HFFc6 (cell line): ENCODE measurements at places on chromosomes 4 and X.

DNA sequence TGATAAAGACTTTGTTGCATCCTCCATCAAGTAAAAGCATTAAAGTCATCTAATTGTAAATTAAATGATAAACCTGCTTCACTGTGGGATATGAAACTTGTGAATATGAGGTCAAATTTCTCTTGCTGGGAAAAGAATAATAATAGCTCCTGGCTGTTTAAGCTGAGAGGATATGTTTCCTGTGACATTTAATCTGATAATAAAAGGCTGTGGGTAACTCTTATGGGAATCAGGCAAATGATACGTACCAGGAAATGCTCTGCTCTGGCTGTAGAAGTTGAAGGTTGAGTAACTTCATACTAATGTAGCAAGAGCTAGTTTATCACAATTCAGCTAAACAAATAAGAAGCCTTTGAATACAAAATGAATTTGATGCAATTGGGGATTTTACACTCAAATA, 574.6 kb downstream of the RAPGEF2 start:
- no peaks in the 10 kb centered on the region for H3K27me3 ChIP-seq
- no peaks in the 10 kb centered on the region for H3K4me1 ChIP-seq
- no peaks in the 10 kb centered on the region for H3K36me3 ChIP-seq
- no peak overlapping the region for H3K4me3 ChIP-seq
- no peak overlapping the region for H3K27ac ChIP-seq

GRCh38 chr4:185304944-185305690, 90.6 kb downstream of the LRP2BP start:
- H3K27ac ChIP-seq, result peak overlapping the region; percentile 95
- no peaks in the 10 kb centered on the region; the same call in 1 of the 2 replicates for H3K27me3 ChIP-seq
- peak; percentile 42 for DNase-seq
- peaks cover 13% of the 10 kb centered on the region; the same call in 1 of the 2 replicates for H3K36me3 ChIP-seq
- peaks cover 53% of the 10 kb centered on the region for H3K4me1 ChIP-seq

- no peak for DNase-seq
- no peak overlapping the region for H3K4me3 ChIP-seq
- peaks cover 3% of the 10 kb centered on the region; the same call in 1 of the 2 replicates for H3K36me3 ChIP-seq
- H3K27me3 ChIP-seq, result no peaks in the 10 kb centered on the region
Measured at GRCh38 chr4:180557348-180557747, 1685.9 kb upstream of the TENM3 start.

- no peak overlapping the region for H3K4me3 ChIP-seq
- no peak overlapping the region for H3K27ac ChIP-seq
- peaks cover 2% of the 10 kb centered on the region; the same call in 1 of the 2 replicates for H3K27me3 ChIP-seq
- no peak for DNase-seq
- no peaks in the 10 kb centered on the region for H3K4me1 ChIP-seq
Measured at GRCh38 chr4:43766648-43767047, 682.0 kb downstream of the KCTD8 start.

GRCh38 chrX:137431693-137432488, 134.0 kb upstream of the ZIC3 start:
- H3K4me3 ChIP-seq, result no peak overlapping the region
- no peaks in the 10 kb centered on the region for H3K4me1 ChIP-seq
- no peak overlapping the region for H3K27ac ChIP-seq
- H3K27me3 ChIP-seq, result peaks cover 6% of the 10 kb centered on the region; the same call in 1 of the 2 replicates

- H3K4me3 ChIP-seq, result no peak overlapping the region
- no peaks in the 10 kb centered on the region for H3K36me3 ChIP-seq
- no peak overlapping the region for H3K27ac ChIP-seq
- no peaks in the 10 kb centered on the region for H3K27me3 ChIP-seq
- peaks cover 38% of the 10 kb centered on the region for H3K4me1 ChIP-seq
- no peak for DNase-seq
Measured at GRCh38 chr4:48649505-48649904, 130.6 kb downstream of the FRYL start.

GRCh38 chrX:109345856-109346255, 136.0 kb downstream of the GUCY2F start:
- H3K36me3 ChIP-seq, result no peaks in the 10 kb centered on the region
- no peaks in the 10 kb centered on the region; the same call in 1 of the 2 replicates for H3K27me3 ChIP-seq
- H3K4me3 ChIP-seq, result no peak overlapping the region

DNA sequence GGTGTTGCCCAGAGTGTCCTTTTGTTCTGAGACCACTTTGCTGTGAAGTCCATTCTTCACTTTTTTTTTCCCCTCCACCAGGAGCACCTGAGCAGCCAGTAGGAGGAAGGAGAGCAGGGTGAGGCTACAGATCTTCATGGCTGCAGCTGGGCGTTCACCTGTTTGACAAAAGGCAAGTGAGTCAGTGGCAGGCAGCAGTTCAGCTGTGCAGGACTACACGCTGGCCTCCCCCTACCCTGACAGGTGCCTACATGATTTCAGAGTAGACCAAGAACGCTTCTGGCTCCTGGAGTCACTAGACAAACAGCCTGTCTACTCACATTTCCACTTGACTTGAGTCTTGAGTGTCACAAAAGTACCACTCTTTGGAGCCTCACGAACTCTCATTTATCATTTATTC, 2.0 kb downstream of the FGFBP1 start:
- peaks cover 28% of the 10 kb centered on the region for H3K27me3 ChIP-seq
- H3K4me1 ChIP-seq, result no peaks in the 10 kb centered on the region
- no peaks in the 10 kb centered on the region for H3K36me3 ChIP-seq
- no peak overlapping the region for H3K27ac ChIP-seq

- no peaks in the 10 kb centered on the region; the same call in 1 of the 2 replicates for H3K27me3 ChIP-seq
- H3K4me3 ChIP-seq, result no peak overlapping the region
- H3K27ac ChIP-seq, result no peak overlapping the region
- no peaks in the 10 kb centered on the region for H3K36me3 ChIP-seq
Measured at GRCh38 chrX:54430519-54430918, 9.7 kb upstream of the TSR2 start.

GRCh38 chr4:169024762-169025161, 14.7 kb upstream of the CBR4 start:
- no peaks in the 10 kb centered on the region for H3K36me3 ChIP-seq
- no peak overlapping the region for H3K27ac ChIP-seq
- no peaks in the 10 kb centered on the region; the same call in 1 of the 2 replicates for H3K27me3 ChIP-seq
- H3K4me1 ChIP-seq, result peaks cover 29% of the 10 kb centered on the region

DNA sequence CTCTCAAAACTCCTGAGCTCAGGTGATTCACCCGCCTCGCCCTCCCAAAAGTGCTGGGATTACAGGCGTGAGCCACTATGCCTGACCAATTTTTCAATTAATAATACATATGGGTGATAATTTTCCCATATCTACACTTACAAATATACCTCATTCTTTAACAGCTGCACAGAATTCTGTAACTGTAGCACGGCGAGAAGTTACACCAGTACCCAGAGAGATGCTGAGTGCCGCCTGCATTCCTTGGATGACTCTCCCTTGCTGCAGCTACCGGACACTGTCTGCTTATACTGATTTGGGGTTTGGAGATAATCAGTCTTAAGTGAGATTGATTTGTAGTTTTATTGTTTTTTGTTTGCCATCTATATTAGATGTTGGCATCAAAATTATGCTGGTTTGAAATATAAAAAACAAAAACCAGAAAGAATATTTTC, 5.8 kb downstream of the TIFA start:
- H3K27ac ChIP-seq, result no peak overlapping the region
- H3K27me3 ChIP-seq, result peaks cover 2% of the 10 kb centered on the region; the same call in 1 of the 2 replicates
- H3K36me3 ChIP-seq, result peaks cover 6% of the 10 kb centered on the region; the same call in 1 of the 2 replicates
- peaks cover 45% of the 10 kb centered on the region for H3K4me1 ChIP-seq

DNA sequence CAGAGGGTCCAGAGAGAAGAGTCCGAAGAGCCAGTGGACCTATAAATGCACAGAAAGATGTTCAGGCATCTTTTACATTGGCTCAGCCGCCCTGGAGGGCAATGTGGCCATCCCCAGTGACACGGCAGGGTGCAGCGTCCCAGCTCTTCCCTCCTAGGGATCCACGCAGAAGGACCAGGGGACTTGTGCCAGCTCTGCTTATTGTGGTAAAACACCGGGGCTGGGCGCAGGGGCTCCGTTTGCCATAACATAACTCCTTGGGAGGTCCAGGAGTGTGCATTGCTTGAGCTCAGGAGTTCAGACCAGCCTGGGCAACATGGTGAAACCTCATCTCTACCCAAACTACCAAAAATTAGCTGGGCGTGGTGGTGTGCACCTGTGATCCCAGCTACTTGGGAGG, 70.2 kb downstream of the CPZ start:
- peaks cover 10% of the 10 kb centered on the region for H3K4me1 ChIP-seq
- no peak overlapping the region for H3K4me3 ChIP-seq
- no peak overlapping the region for H3K27ac ChIP-seq
- peaks cover 14% of the 10 kb centered on the region for H3K27me3 ChIP-seq
- no peaks in the 10 kb centered on the region for H3K36me3 ChIP-seq

DNA sequence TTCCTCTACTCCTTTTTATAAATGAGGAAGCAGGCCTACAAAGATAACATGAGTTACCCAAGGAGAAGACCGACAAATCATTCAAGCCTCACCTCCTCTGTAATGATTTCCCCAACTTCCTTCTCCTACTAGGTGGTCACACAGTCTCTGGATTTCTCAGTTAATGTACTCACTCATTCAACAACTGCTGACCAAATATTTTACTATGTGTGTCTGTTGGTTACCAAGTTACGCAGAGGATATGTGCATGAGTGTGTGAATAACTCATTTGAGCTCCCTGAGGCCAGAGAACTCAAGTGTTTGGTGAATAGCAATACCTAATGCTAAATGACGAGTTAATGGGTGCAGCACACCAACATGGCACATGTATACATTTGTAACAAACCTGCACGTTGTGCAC, 10.4 kb downstream of the CASK start:
- H3K27me3 ChIP-seq, result no peaks in the 10 kb centered on the region
- no peak overlapping the region for H3K4me3 ChIP-seq
- DNase-seq, result no peak
- H3K36me3 ChIP-seq, result no peaks in the 10 kb centered on the region
- H3K4me1 ChIP-seq, result peaks cover 15% of the 10 kb centered on the region

- H3K27me3 ChIP-seq, result peaks cover 2% of the 10 kb centered on the region; the same call in 1 of the 2 replicates
- peak; percentile 66 for DNase-seq
- peaks cover 32% of the 10 kb centered on the region for H3K4me1 ChIP-seq
- H3K27ac ChIP-seq, result peak overlapping the region; percentile 46
- no peaks in the 10 kb centered on the region for H3K36me3 ChIP-seq
- peak overlapping the region; percentile 58 for H3K4me3 ChIP-seq
Measured at GRCh38 chr4:113384600-113384999, 335.1 kb downstream of the ANK2 start.

DNA sequence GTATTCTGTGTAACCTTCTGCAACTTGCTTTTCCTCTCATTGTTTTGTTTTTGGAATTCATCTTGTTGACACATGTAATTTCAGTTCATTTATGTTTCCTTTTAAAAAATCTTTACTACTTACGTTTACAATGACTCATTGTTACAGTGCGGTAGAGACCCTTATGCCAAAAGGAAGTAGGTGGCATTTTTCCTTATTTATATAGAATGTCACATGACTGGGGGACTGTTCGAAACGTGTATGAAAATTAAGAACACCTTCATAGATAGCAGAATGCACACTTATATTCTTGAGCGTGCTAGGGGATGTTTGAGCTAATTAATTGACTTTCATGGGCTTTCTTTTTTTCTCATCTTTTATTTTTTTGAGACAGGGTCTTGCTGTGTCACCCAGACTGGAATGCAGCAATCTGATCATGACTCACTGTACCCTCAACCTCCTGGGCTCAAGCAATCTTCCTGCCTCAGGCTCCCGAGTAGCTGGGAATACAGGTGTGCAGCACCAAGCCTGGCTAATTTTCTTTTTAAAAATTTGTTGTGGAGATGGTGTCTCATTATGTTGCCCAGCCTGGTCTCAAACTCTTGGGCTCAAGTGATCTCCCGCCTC, 7.3 kb downstream of the REPS2 start:
- peaks cover 1% of the 10 kb centered on the region; the same call in 1 of the 2 replicates for H3K27me3 ChIP-seq
- no peak for DNase-seq
- H3K27ac ChIP-seq, result no peak overlapping the region
- H3K4me3 ChIP-seq, result no peak overlapping the region

- H3K4me3 ChIP-seq, result no peak overlapping the region
- no peak for DNase-seq
- H3K4me1 ChIP-seq, result no peaks in the 10 kb centered on the region
- peaks cover 27% of the 10 kb centered on the region; the same call in 1 of the 2 replicates for H3K27me3 ChIP-seq
- H3K36me3 ChIP-seq, result no peaks in the 10 kb centered on the region
- H3K27ac ChIP-seq, result no peak overlapping the region
Measured at GRCh38 chr4:17701138-17701839, 80.1 kb downstream of the FAM184B start.

GRCh38 chr4:148901075-148901705, 459.0 kb upstream of the NR3C2 start:
- H3K27me3 ChIP-seq, result no peaks in the 10 kb centered on the region
- no peak for DNase-seq
- H3K36me3 ChIP-seq, result no peaks in the 10 kb centered on the region
- no peaks in the 10 kb centered on the region for H3K4me1 ChIP-seq
- no peak overlapping the region for H3K27ac ChIP-seq

GRCh38 chrX:96685210-96686099, 813 bp downstream of the DIAPH2 start:
- H3K27me3 ChIP-seq, result peaks cover 3% of the 10 kb centered on the region
- peaks cover 6% of the 10 kb centered on the region; the same call in 1 of the 2 replicates for H3K36me3 ChIP-seq
- H3K4me3 ChIP-seq, result peak overlapping the region; percentile 96

DNA sequence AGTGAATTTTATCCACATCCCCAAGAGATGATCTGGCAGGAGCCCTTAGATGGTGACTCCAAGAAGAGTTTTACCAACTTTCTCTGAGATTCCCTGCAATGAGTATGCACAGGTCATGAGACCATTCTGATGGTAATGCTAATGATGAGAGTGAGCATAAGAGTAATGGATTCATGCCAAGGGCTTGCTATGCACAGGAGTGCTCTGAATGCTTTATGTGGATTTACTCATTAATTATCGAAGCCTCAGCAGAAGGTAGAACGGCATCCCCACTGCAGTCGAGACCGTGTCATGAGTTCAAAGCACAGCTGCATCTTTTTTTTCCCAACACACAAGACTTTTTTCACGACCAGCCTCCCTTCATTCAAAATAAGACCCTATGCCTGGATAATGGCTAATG, 355.0 kb downstream of the RAB28 start:
- no peak overlapping the region for H3K4me3 ChIP-seq
- no peaks in the 10 kb centered on the region for H3K36me3 ChIP-seq
- no peaks in the 10 kb centered on the region; the same call in 1 of the 2 replicates for H3K27me3 ChIP-seq
- no peaks in the 10 kb centered on the region for H3K4me1 ChIP-seq
- no peak for DNase-seq

GRCh38 chr4:139558235-139559088, 2.4 kb upstream of the SETD7 start:
- no peak overlapping the region; the same call in 1 of the 2 replicates for H3K4me3 ChIP-seq
- no peak overlapping the region for H3K27ac ChIP-seq
- H3K27me3 ChIP-seq, result peaks cover 23% of the 10 kb centered on the region
- H3K36me3 ChIP-seq, result no peaks in the 10 kb centered on the region

DNA sequence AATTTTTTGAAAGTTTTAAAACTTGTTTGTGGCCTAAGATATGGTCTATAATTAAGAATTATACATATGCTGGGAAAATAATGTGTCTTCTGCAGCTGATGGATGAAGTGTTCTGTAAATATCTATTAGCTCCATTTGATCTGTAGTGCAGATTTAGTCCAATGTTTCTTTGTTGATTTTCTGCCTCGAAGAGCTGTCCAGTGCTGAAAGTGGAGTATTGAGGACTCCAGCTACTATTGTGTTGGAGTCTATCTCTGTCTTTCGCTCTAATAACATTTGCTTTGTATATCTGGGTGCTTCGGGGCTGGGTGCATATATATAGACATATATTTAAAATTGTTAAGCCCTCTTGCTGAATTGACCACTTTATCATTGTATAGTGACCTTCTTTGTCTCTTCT, 2127.3 kb downstream of the PCDH7 start:
- no peaks in the 10 kb centered on the region for H3K27me3 ChIP-seq
- H3K27ac ChIP-seq, result no peak overlapping the region
- H3K4me3 ChIP-seq, result no peak overlapping the region
- no peak for DNase-seq
- H3K36me3 ChIP-seq, result no peaks in the 10 kb centered on the region
